ENCODE measurements at places on chromosomes 5 and 9.

GRCh38 chr5:110687485-110687884 is 39.0 kb downstream of the TMEM232 start:
- no peak for DNase-seq

- no peak for DNase-seq
These were observed 451.7 kb downstream of the AGTPBP1 start for GRCh38 chr9:85290019-85290418.

- no peak for DNase-seq
These were observed 78.0 kb downstream of the HMHB1 start for GRCh38 chr5:143889986-143890385.

GRCh38 chr9:136220017-136220729 is 15.2 kb upstream of the LHX3 start:
- DNase-seq: no peak

DNA sequence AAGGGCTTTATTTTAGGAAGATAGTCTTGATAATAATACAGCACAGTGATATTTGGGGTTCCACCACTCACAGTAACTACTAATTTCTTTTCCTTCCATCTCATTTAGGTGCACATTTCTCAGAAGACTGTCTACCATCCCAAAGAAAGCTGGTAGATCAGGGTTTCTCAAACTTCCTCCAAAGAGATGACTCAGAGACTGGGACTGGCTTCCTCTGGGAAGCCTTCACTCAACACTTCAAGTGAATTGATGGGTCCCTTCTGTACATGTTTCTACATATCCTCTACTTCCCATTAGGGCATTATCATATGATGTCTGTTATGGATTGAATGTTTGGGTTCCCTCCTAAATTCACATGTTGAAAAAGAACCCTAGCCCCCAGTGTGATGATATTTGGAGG is 138.5 kb downstream of the SPOCK1 start:
- DNase-seq: no peak

- no peak for DNase-seq
These were observed 617.6 kb downstream of the EBF1 start for GRCh38 chr5:158482125-158482524.

DNA sequence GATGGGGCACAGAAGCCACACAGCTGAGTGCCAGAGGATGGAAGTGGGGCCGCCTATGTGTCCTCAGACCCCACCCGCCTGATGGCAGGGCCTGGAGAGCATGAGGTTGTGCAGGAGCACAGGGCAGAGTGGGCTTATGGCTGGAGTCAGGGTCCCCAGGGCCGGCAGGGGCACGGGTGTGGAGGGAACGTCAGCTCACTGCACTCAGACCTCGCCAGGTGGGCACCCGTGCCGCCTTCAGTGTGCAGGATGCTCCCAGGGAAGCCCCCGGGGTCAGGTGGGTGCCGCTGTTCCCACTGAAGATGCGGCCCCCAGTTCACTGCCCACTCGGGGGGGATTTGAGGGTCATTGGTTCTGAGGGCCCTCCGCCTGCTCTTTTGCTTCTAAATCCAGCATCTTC is 34.9 kb downstream of the EXOC3 start:
- no peak for DNase-seq

- DNase-seq: no peak
These were observed 137.0 kb downstream of the CCDC192 start for GRCh38 chr5:127840198-127840524.

DNA sequence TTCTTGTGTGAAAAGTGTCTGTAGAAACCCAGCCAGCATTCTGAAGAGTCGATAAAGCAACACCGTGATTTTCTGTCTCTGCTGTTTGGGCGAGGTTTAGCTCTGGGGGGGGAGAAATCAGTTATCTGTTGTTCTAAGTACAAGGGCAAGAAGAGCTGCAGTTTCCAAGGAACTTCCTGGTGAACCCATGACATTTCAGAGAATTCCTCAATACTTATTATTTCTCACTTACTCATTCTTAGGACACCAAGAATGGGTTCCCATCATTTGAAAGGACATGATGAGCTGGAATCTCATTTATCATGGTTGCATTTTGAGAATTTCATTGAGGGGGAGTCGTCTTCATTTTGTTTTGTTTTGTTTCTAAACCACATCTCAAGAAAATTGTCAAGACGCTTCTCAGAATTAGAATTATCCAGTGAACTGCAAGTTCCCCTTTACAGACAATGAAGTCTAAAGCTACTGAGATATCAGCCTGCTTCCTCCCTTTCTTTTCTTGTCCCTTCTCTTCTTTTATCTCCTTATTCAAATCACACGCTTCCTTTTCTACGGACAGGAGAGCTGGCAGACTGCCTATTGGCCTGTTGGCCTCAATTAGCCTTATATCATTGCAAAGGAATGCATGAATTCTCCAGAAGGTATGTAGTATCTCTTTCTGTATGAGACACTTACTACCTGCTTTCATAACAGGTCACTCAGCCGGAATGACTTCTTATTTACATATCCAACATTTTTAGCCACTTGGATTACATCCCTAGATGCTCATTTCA is 53.7 kb downstream of the ZNF462 start:
- DNase-seq: no peak

DNA sequence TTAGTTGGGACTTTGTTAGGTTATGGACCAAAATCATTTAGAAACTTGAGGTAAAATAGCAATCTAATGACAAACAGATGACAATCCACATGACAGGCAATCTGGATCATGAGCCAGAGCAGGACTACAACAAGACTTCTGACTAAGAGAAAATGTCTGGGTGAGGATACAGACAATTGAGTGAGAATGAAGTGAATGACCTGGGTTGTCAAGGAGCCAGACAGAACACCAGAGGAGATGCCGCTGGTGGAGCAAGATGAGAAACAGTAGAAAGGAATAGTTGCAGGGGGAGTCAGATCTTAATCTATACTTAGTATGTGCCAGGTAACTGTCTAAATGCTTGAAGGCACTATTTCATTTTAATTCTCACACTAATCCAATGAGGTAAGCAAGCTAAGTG is 277.8 kb downstream of the PRELID2 start:
- no peak for DNase-seq

GRCh38 chr5:1000329-1000728 is 8.3 kb upstream of the NKD2 start:
- no peak for DNase-seq

DNA sequence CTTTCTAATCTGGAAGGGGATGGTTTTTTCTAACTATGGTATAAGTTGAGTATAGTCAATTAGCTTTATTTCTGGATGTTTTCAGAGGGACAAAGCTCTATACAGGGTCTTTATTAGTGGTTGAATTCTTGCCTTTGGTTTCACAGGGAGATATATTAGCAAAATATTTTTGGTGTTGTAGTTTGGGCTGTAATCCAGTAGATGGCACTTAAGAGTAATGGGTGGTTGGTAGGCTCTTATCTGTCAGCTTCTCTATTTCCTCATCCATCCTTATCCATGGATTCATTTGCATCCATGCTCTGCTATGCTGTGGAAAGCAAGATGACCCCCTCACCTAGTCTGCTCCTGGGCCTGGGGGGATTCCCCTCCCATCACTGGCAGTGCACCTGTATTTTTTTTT is 363.6 kb upstream of the CYLC2 start:
- no peak for DNase-seq

- DNase-seq: no peak
These were observed 1953.1 kb upstream of the CDH6 start for GRCh38 chr5:29240379-29240778.

DNA sequence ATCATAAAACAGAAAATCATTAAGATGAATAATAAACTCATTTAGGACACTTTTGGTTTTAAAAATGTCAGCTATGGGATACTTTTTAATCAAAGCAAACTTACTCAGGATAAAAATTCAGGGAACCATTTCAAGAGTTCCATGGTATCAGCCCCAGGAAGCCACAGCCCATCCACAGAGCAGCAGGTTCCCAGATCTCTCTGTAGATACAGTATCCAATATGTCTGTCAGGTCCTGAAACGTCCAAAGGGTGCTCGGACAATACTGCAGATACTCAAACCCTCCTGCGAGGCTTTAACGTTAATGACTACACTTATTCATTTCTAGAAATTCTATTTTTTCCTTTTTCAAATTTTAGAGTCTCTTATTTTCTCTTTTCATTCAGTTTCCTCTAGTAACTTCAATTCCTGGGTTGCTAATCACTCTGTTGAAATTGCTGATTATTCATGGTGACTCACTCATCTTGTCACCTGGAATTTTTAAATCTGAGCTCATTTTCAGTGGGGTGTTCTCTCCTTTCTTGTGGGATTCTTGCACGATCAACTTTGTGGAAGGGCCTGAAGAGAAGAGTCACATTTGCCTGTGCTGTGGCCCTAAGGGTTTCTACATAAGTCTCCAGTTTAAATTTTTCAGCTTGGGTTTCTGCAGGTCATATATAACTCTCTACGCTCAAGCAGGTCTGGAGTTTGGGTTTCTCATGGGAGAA is 435.8 kb downstream of the CTNND2 start:
- no peak for DNase-seq

GRCh38 chr5:116858705-116859333 is 284.2 kb upstream of the SEMA6A start:
- no peak for DNase-seq

- no peak for DNase-seq
These were observed 565.7 kb upstream of the FTMT start for GRCh38 chr5:121285801-121286521.

DNA sequence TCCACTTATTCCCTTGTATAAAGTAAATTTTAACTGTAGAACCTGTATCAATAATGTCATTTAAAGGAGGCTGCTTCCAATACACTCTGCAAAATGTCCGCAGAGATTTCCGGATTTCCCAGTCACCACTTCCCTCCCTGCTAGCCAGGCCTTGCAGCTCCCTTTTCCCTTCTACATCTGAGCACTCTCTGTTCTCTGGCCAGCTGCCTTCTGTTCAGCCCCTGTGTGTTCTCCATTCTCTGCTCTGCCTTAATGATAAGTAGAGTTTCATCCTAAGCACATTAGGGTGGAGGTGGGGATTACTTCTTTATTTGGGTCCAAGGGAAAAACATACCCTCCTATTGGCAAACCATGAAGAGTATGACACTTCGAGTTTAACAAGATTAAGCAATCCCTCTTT is 719.6 kb upstream of the WWC1 start:
- DNase-seq: no peak

DNA sequence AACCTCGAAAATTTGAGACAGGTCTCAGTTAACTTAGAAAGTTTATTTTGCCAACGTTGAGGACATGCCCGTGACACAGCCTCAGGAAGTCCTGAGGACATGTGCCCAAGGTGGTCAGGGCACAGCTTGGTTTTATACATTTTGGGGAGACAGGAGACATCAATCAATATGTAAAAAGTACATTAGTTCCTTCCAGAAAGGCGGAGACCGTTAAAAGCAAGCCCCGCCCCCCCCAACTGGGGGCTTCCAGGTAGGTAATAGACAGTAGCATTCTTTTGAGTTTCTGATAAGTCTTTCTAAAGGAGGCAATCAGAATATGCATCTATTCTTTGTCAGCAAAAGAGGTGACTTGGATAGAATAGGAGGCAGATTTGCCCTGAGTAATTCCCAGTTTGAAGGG is 599 bp upstream of the MOCS2 start:
- no peak for DNase-seq

- no peak for DNase-seq
These were observed 20.7 kb upstream of the ZNF782 start for GRCh38 chr9:96874947-96875460.

DNA sequence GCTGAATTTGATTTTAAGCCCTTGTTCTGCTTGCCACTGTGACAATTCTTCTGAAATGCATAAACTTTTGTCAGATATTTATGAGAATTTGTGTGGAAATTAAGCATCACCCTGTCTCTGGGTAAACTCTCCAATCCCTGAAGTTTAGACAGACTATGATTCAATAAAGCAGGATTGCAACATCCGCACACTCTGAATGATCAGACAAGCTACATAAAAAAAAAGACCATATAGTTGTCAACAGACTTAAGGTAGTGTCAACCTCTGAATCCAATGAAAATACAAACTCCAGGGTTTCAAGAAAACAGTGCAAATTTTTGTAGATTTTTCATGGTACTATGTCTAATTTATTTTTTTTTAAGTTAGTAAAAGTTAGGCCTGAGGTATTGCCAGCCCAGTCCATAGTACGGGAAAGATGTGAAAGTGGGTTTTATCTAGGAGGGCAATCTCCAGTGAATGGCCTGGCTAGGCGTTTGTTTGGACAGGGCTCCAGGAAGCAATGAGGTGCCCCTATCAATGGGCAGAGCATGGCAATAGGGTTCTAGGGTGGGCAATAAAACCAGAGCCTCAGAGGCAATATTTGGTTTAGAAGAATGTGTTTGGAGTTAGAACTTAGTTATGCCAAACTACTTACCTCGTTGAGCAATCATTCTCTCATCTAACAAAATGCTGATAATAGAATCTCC is 762.6 kb upstream of the SEMA6A start:
- no peak for DNase-seq

GRCh38 chr9:115068031-115068430 is 49.9 kb downstream of the TNC start:
- no peak for DNase-seq

- no peak for DNase-seq
These were observed 430.9 kb downstream of the CHSY3 start for GRCh38 chr5:130335117-130335516.

DNA sequence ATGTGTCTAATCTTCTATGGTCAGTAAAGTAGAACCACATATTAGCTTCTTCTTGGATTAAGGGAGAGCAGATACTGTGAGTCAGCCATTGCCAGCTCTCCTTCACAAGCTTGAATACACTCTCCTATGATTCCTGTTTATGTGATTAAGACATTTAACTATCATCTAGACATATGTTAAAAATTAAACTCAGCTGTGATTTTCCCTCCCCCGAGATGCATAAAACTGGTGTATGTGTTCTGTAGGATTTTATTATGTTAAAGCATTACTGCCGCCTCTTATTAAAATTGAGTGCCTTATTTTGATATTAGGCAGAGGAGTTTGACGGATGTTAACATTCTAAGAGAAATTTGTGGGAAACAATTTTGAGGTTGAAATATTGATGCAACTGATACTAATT is 114.6 kb downstream of the ACTBL2 start:
- no peak for DNase-seq

DNA sequence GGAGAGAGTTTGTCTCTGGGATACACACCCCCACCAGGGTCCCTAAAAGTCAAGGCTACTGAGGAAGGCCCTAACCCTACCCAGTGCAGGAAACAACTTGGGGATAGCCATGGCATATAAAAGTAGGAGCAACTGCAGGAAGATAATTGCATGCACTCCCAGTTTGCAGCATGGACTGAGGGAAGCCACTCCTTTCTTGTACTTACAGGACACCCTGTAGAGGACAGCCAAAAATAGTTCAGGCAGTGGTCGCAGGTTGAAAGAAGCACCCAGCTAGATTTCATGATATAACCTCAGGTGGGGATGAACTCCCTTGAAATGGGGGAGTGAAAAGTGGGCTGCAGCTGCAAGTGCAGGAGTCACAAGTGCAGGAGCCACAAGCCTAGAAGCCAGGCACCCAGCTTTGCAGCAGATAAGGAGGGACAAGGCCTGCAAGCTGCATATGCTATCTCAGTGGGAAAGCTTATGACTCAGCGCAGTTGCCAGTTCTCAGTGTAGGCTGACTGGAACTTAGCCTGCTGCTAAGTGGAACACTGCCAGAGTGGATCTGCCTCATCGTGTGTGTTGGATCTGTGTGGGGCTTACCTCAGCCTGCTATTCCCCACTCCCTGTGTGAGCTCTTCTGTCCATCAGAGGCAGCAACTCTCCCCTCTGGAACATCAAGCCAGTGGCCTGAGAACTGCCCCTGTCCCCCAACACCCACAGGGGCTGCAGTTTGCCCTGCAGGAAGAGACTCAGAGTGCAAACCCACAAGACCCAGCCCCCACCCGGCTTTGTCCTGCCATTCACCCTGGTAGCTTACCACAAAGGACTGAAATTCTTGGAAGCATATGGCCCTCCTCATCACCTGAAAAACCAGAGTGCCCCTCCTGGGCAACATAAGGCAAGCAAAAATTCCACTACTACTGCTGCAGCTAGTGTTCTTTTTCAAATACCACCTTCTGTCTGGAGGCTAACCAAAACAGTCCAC is 42.7 kb downstream of the CYLC2 start:
- DNase-seq: no peak
